Naive thymus-derived CD8-positive, alpha-beta T cell (primary cell): ENCODE measurements at places on chromosomes 7 and 10.

DNA sequence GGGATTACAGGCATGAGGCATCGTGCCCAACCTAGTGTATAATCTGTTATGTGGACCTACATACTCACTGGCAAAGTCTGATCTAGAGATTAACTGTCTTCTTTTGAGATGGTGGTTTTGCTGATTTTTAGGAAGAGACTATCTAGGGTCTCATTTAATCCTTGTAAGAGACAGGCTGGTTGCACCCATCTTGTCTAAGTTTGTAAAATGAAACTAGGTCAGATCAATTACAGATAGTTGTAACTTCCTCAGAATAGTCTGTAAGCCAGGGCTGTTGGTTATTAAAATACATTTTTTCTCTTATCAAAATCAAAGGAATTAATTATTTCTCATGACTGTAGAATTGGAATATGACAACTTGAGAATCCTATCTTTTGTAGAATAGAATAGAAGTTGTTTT is 64.6 kb upstream of the RPA3 start:
- DNase-seq, result no peak

DNA sequence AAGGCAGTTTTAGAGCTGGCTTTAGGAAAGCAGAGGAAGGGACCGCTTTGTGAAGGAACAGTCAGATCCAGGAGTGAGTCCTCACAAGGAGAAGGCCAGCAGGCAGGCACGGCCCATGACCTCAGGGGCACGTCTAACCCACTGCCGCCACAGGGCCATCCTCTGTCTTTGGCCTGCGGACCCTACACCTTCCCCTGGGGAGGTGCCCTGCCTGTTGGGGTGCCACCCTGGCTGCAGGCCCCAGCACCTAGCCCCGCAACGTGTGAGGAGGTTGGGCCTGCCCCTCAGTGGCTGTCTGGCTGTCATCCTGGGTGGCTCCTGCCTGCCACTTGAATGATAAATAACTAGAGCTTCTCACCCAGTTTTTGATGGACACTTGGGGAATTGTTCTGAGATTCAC is 31.0 kb upstream of the TRIM8 start:
- peak; percentile 24 for DNase-seq

GRCh38 chr10:89789188-89789877 is 87.9 kb downstream of the KIF20B start:
- DNase-seq, result no peak

- DNase-seq, result no peak
Measured at GRCh38 chr7:110877016-110877415, 213.9 kb upstream of the LRRN3 start.

DNA sequence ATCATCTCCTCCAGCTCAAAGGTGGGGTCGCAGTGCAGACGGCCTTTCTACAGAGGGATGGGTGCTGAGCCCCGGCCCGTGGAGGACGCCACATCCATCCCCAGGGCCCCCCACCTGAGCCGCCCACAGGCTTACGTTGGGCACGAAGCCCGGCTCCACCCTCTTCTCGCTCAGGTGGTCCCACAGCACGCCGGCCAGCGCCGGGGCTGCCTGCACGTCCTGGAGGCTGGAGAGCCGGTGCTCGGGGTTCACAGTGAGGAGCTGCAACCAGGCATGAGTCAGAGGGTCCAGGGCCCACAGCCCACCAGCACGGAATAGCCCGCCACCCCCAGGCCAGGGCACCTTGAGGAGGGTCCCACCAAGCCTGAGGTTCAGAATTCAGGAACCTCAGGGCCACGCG is 36.0 kb downstream of the DPYSL4 start:
- DNase-seq, result no peak

GRCh38 chr10:97781618-97782331 is 10.0 kb upstream of the SFRP5 start:
- peak; percentile 52 for DNase-seq

GRCh38 chr10:59905731-59906416 is 482 bp downstream of the CCDC6 start:
- no peak for DNase-seq

DNA sequence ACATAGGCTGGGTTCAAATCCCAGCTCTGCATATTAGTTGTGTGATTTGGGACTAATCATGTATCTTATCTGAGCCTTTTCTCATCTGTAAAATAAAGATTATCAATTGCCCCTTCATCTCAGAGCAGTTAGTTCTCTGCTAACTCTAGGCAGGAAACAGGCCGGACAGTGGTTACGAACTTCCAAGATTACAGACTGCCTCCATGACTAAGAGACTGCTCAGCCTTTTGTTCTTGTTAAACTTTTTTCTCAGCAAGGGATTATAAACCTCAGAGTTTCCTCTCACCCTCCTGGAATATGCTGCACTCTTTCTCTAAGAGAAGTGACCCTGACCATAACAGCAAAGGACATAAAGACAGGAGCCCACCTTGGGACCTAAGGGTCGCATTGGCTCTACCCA is 52.5 kb upstream of the NFKB2 start:
- DNase-seq, result no peak

GRCh38 chr10:124495162-124495561 is 33.5 kb downstream of the LHPP start:
- no peak for DNase-seq

GRCh38 chr7:89401690-89402089 is 606.2 kb upstream of the TEX47 start:
- DNase-seq, result no peak

GRCh38 chr7:130009848-130010688 is 41.1 kb downstream of the ZC3HC1 start:
- DNase-seq, result no peak

DNA sequence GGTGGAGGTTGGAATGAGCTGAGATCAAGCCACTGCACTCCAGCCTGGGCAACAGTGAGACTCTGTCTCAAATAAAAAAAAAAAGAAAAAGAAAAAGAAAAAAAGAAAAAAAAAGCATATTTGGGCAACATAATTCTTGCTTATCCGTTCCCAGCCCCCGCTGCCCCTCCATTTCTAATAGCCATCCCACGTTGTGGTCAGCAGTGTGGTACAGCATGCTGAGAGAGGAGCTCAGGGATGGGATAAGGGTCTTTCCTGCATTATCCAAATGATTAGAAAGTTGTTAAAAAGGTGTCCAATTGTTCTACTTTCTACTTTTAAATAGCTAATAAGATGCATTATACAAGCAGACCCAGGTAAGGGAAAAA is 104.9 kb upstream of the ZNF92 start:
- DNase-seq, result no peak

DNA sequence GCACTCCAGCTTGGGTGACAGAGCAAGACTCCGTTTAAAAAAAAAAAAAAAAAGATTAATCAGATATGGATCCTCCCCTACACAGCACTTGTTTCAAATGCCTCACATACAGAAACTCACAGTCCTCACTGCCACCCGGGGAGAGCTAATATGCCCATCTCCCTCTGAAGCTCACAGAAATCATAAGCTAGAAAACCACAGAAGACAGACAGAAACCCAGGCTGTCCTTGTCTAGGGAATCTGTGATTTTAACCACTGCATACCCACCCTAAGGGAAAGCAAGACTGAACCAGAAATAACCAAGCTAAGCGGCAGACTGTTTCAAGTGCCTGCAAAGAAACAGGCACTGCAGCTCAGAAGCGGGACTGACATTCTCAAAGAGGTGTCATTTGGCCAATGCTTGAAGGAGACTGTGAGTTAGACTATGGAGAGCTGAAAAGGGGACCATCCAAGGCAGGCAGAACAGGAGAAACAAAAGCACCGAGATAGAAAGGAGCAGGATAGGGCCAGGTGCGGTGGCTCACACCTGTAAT is 37.6 kb downstream of the SLC37A3 start:
- DNase-seq, result no peak

- no peak for DNase-seq
Measured at GRCh38 chr7:38428041-38428440, 154.6 kb upstream of the TARP start.

GRCh38 chr7:27551803-27552400 is 110.8 kb downstream of the HIBADH start:
- DNase-seq, result no peak

- no peak for DNase-seq
Measured at GRCh38 chr10:86952106-86952505, 5.3 kb downstream of the MMRN2 start.

- DNase-seq, result no peak
Measured at GRCh38 chr10:94358480-94358879, 4.3 kb downstream of the NOC3L start.

DNA sequence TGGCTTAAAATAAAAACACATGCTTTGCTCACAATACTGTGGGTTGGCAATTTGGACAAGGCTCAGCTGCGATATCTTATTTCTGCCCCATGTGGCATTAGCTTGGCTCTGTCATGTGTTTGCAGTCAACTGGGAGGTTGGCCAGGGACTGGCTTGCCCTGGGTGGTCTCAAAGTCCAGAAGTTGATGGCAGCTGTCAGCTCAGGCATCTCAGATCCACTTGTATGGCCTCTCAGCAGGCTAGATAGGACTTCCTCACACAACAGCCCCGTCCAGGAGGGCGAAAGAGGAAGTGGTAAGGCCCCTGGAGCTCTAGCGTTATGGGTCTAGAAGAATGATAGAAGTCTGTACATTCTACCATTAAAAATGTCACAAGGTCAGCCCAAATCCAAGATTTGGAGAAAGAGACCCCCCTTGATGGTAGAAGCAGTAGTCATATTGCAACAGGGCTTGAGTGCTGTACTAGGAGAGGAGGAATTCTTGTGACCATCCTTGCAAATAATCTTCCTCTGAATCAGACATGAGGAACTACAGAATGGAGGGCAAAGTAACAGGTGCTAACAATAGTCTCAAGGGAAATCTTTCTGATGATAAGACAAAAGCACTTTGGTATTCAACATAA is 166.2 kb downstream of the FAM107B start:
- DNase-seq, result no peak

GRCh38 chr7:19262826-19263225 is 117.6 kb upstream of the FERD3L start:
- no peak for DNase-seq

DNA sequence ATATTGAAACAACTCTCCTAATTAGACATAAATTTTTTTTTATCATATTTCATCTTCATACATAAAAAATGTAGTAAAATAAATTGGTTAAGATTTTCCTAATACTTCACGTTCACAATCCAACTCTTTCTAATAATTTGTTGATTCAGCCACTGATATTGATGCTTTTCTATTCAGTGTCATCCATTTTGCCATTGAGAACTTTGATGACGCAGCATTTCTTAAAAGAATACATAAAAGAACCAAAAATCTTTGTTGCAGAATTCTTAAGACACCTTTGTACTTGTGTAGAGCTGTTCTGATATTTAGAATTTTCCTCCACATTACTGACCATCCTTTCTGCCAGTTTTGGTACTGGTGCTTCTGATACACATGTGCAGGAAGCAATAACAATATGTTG is 52.6 kb downstream of the LOXL4 start:
- DNase-seq, result no peak

DNA sequence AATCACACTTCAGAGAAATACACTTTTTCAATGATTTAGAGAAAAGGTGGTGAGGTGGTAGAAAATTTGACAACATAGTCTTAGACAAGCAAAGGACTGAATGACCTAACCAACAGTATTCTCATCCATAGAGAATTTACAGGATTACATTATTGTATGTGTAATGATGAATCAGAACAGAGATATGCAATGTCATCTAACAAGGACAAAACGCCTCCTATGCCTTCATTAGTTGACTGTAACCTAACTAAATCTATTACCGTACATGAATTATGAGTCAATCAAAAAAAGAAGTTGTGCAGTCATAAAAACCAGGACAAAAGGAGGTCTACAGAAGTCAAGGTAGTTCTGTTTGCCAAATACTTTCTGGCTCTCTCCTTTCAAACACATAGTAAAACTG is 66.5 kb downstream of the RAB11FIP2 start:
- DNase-seq, result no peak

- DNase-seq, result no peak
Measured at GRCh38 chr10:127400216-127400615, 148.9 kb upstream of the NPS start.

GRCh38 chr10:125133696-125134482 is 26.5 kb downstream of the CTBP2 start:
- DNase-seq, result no peak

- DNase-seq, result no peak
Measured at GRCh38 chr10:36007369-36007768, 365.3 kb upstream of the FZD8 start.

DNA sequence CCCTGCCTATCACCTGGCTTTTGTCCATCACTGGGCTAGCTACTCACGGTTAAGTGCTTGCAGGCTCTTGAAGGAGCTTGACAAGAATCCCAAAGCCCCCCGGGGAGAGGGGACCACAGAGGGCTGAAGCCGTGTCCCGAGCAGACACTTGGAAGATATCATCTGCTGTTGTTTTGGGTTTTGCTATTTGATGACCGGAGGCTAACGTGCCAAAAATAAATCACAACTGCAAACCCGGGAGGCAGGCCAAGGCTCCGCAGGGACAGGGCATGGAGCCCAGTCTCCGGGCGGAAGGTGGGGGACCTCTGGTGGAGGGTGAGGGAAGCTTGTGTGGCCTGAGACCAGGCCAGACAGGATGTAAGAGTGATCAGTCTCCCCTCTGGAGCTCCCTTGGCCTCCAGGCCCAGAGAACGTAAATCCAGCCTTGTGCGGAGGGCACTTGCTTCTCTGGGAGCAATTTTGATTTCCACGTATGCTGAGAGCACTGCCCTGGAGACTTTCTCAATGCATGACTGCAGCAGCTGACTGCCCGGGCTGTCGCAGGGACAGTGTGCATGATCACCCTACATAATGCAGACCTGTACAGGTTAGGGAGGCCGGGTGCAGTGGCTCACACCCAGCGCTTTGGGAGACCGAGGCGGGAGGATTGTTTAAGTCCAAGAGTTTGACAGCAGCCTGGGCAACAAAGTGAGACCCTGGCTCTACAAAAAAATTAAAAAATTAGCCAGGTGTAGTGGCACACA is at the start of gene PHKG1:
PHKG1 (minus strand) TSS at position 164 of the 743 bp plus-strand sequence. CDS start 4,011 bp downstream, outside the sequence.
- DNase-seq, result no peak

GRCh38 chr10:133391761-133392518 is 2.0 kb upstream of the MTG1 start:
- no peak for DNase-seq

DNA sequence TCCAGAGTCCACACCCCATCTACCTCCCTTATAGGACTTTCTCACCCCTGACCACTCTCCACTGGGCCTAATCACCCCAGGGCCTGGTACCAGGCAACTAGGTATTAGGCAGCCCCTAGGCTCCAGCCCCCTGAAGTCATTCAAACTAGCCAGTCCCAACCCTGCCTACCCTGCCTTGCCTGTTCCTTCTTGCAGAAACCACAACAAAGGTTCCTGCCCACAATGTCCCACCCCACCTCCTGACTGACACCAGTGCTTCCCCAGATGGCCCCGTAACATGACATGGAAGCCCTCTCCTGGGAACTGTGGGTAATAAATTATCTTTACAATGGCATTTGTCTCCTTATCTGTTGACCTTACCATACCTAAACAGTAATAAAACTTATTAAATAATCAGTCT is 100.6 kb upstream of the PDE1C start:
- DNase-seq, result no peak

DNA sequence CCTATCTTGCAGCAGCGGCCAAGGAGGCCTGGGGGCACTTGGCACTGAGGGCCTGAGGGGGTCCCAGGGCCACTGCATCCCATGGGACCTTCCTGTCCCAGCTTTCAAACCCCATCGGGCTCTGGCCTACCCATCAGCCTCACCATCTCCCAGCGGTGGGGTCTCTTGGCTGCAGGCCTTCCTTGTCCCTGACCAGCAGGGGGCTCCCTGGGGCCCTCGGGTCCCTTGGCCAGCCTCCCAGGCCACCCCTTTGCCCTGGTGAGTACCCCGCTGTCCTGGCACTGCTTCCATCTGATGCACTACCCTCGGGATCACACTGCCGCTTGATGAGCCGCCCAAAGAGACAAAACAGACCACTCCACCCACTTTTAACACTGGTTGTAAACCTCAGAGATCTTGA is 43.5 kb downstream of the YKT6 start:
- DNase-seq, result no peak

- no peak for DNase-seq
Measured at GRCh38 chr7:28517206-28517605, 104.9 kb downstream of the CREB5 start.

- DNase-seq, result no peak
Measured at GRCh38 chr7:27958933-27959548, 219.1 kb downstream of the TAX1BP1 start.
